Activated CD4-positive, CD25-positive, alpha-beta regulatory T cell treated with anti-CD3 and anti-CD28 coated beads, Interleukin-2, amount 50 U/mL, for 16 hours (primary cell): ENCODE measurements at places on chromosomes 13 and 19.

- peak; percentile 71 for DNase-seq
Observed at GRCh38 chr19:49677901-49678674, 1.0 kb downstream of the PRMT1 start.

GRCh38 chr19:7744199-7744786, 3.0 kb downstream of the CD209 start:
- DNase-seq, result no peak

DNA sequence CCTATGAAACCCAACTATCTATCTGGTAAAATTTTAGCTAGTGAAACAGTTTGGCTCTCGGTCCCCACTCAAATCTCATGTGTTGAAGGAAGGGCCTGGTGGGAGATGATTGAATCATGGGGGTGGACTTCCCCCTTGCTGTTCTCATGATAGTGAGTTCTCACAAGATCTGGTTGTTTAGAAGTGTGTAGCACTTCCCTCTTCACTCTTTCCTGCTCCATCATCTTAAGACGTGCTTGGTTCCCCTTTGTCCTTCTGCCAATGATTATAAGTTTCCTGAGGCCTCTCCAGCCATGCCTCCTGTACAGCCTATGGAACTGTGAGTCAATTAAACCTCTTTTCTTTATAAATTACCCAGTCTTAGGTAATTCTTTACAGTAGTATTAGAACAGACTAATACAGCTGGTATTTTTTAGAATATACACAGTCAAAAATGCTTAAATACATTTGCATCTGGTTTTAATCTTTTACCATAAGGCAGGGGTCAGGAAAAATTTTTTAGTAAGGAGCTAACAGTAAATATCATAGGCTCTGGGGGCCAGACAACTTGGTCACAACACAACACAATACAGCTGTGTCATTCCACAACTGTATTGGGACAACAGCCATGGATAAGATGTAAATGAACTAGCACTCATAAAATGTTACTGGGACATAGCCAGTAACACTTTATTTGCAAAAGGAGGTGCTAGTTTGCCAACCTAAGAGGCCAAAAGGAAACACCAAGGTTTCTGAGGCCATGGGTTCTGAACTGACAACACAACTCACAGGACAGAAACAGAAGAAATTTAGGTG, 24.3 kb downstream of the DZIP1 start:
- no peak for DNase-seq

DNA sequence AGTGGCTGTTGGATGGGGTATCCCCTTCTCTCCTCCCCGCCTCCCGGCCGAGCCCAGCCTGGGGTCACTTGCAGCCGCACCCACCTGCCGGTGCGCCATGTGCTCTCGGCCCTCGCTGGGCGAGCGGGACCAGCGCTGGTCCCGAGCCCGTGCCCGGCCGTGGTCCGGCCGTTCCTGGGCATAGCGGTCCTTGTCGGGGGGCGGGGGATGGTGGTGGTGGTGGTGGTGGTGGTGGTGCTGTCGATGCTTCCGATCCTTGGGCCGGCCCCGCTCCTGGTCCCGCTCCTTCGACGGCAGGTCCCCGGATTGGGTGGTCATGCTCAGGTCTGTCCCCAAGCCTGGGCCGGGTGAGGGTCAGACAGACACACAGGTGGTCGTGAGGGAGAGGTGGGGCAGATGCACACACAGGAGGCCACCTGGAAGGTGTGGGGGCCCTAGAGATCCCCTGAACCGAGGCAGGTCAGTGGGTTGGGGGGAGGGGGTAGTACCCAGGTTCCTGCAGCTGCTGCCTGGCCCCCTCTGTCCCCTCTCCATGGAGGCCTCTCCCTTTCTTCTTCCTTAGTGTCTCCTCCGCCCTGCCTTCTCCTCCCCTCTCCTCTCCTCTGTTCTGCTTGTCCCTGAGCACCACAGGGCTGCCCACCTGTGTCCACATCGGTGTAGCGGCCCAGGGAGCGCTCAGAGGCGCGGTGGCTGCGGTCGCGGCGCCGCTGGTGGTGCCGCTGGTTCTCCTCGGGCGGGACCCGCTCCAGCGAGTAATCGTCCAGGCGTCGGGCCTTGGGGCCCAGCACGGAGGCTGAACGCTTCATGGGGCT, 58.7 kb downstream of the IER2 start:
- no peak for DNase-seq

DNA sequence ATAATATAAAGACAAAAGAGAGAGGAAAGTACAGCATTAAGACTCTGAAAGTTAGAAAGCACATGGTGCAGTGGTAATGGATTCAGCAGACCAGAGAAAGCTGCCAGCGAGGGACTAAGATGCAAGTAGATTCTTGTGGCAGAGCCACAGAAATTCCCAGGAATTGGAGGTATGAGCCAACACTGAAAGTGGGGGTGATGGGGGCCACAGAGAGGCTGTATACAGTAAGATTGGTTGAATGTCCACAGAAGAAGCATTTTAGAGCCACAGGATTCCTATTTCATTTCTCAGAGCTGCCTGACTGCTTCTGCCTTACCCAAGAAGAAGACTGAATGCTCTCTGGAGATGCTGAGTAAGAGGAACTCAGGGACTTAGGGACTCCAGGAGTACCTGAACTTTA, 295.0 kb downstream of the LMO7 start:
- DNase-seq, result no peak

- no peak for DNase-seq
Observed at GRCh38 chr19:43450545-43450997, 14.8 kb downstream of the LYPD3 start.

DNA sequence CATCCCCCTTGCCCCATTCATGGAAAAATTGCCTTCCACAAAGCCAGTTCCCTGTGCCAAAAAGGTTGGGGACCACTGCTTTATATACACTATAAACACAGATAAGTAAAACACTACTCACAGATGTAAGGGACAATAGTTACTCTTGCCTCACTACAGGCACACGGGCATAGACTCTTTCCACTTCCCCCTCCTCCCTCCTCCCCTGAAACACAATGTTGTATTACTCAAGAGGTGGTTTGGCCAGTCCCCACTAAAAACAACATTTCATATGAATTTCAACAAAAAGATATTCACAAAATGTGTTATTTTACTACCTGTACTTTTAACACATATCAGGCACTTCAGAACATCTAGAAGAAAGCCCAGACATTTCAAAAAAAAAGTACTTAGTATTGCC, 45.1 kb downstream of the EPSTI1 start:
- no peak for DNase-seq

GRCh38 chr19:2080336-2080988, 15.7 kb downstream of the MOB3A start:
- no peak for DNase-seq

DNA sequence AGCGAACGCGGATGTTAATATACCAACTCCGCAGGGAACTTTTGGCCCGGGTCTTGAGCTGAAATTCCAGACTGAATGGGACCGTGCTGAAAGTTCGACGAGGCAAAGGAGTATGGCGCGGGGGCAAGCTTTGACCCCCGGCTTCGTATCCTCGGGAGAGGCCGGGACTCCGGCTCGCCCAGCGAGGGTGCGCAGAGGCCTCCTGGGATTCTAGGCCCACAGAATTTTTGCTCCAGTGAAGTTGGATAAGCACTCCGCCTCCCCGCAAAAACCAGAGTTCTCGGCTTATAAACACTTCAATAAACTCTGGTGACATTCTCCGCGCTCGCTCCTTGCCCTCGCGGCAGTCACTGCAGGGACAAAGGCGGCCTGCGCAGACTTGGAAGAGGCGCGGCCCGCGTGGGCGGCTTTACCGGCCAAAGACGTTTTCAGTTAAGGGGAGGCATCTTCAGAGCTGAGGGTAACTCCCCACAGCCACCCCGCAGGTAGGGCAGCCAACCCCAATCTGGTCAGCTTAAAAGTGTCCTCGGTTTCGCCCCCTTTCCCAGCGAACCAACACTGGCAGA, 112.6 kb downstream of the KCNRG start:
- no peak for DNase-seq

- DNase-seq, result no peak
Observed at GRCh38 chr13:51873837-51874236, 12.1 kb downstream of the CCDC70 start.

DNA sequence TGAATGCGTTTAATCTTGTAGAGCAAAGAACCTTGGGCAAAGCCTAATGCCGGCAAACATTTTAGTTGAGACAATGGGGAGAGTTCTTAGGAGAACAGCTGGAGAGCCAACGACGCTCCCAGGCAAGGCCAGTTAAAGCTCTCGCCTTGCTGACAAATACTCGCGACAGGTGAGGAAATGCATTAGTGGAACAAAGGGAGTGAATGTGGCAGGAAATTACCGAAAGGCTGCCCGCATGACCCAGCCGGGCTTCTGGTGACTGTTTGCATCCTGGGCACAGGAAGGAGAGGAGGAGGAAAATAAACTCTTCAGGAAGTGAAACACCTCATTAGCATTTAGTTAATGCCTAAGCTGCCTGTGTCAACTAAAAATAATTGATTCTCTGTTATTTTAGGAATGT, 74.6 kb downstream of the SHISA2 start:
- no peak for DNase-seq

- DNase-seq, result no peak
Observed at GRCh38 chr13:53028637-53029203, at the start of gene OLFM4. Gene OLFM4 (plus strand): TSS chr13:53028813. CDS start chr13:53028837, 24 bp downstream.

DNA sequence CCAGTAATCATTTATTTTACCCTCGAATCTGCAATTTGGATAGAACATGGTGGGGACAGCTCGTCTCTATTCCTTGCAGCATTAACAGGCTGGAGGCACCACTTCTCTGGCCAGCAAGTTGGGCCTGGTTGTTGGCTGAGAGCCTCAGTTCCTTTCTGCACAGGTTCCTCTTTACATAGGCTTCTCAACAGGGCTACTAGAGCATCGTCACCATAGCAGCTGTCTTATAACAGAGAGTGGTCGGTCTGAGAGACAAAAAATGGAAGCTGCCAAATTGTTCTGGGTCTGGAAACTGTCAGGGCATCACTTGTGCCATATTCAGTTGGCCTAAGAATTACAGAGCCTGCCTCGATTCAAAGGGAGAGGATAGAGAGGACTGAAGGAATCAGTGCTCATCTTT, 86.7 kb downstream of the DNAJC15 start:
- no peak for DNase-seq

- no peak for DNase-seq
Observed at GRCh38 chr13:28347456-28348371, 147.2 kb downstream of the FLT1 start.

GRCh38 chr19:16061943-16062342, 14.4 kb upstream of the TPM4 start:
- DNase-seq, result no peak

DNA sequence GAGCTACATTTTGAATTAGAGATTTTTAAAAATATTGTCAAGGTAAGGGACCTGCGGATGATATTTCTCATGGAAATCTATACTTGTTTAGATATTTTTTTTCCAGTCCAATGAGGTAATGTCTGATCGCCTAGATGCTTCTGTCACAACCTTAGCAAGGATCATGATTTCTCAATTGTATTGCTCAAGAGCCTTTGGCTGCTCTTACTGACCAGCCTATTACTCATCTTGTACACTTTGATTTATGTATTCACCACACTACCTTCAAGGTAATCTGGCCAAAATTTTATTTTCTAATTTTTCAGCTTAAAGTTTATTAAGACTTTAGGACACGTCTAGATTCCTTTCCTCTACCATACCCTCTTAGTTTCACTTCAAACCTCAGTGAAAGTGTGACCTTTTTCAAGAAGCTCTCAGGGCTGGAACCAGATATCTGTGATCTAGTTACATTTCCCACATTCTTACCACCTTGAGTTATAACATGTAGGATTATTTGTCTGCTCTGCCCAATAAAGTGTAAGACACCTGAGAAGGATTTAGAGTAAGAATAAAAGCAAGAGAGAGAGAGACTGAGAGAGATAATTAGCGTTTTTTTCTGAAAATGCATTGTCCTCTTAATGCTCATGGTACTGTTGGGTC, 197.1 kb downstream of the ITGBL1 start:
- DNase-seq, result no peak

DNA sequence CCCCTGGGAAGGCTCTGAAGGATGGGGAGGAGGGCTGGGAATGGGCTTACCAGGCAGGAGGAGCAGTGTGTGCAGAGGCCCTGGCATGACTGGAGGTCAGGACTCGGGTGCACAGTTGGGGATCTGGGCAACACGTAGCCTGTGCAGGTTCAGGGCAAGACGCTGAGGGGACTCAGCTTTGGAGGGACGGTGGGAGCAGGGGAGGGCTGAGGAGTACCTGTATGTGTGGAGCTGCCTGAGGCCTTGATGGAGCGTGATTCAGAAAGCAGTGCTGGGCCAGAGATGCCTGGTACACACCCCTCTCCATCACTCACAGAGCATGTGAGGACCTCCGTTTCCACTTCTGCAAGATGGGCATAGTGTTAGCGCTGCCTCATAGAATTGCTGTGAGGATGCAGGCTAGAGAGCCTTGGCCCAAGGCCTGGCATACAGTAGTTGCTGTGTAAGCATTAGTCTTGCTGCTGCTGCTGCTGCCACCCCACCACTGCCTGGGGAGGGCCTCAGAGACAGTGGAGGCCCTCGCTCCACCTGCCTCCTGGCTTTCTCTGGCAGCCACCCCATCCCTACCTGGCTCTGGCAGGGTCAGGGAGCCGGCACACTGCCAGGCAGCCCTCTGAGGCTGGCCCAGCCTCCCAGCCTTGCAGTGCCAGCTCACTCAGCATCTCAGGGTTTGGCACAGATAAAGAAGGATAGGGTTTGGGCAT, 2.4 kb downstream of the PAK4 start:
- no peak for DNase-seq

DNA sequence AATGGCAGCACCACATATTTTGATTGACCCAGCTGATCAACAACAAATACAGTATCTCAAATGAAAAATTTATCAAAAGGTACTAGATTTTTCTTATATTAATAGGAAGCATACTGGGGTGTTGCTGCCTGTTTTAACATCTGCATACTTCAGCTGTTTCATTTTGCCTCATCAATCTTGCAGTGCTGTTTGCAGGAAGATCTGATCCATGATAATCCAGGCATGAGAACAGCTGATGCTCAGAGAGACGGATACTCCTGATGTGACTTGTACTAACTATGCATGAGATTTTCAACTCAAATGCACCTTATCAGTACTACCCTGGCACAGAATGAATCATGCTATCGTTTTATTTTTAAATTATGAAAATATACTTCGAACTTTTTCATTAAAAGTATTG, 2136.8 kb downstream of the PCDH9 start:
- DNase-seq, result no peak

DNA sequence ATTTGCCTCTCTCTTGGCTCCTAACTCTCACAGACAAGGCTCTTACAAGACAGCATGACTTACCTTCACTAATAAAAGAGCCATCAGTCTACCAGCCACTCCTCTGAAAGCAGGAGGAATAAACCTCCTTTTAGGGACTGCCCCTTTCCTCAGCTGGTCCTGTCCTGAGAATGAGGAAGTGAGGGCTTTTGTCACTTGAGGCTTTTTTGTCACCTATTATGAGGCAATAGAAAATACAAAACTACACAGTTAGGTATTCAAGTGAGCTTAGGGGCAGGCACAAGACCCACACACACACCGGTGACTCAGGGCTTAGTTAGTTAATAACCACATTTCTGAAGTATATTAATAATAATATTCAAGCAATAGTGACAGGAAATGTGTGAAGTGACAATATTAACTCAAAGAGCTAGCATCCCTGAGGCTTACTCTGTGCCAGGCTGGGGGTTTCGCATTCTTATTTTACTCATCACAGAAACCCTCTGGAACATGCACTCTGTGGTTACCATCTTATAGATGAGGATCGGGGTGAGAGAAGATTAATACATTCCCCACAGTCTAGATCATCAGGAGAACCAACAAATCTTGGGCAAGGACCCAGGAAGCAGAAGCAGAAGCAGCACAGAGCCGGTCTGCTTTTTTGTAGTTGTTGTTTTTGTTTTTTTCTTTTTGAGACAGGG, 379.9 kb downstream of the LIG4 start:
- no peak for DNase-seq
